ENCODE measurements at places on chromosomes 5 and 9.

DNA sequence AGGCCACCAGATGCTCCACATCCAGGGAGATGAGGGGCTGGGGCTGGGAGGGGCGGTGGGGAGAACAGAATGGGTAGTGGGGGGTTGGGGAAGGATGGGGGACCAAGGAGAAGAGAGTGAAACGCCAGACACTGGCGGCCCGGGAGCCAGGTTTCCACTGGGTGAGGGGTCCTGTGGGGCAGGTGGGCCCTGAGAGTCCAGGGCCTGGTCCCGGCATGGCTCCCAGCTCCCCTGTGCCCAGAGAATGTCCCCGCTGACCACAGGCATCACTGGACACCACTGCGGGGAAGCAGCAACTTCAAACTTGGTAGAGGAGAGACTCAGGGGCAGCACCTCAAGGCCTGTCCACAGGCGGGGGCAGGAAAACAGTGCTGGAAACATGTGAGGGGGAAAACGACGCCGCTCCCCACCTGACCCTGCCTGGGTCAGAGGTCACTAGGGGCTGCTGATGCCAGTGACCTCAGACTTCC is 13.2 kb downstream of the NINJ1 start:
- DNase-seq, result no peak

- no peak for DNase-seq
Observed at GRCh38 chr5:123000731-123001130, 35.8 kb downstream of the PPIC start.

- DNase-seq, result peak; percentile 88
Observed at GRCh38 chr9:91681461-91682305, 258.1 kb upstream of the NFIL3 start.

- no peak for DNase-seq
Observed at GRCh38 chr9:113390192-113390960, 10.7 kb downstream of the ALAD start.

GRCh38 chr5:57495285-57496086 is 12.9 kb upstream of the ACTBL2 start:
- DNase-seq, result no peak

GRCh38 chr9:126517833-126518356 is 95.8 kb upstream of the LMX1B start:
- no peak for DNase-seq

GRCh38 chr9:1383899-1384455 is 333.8 kb downstream of the DMRT2 start:
- DNase-seq, result no peak

DNA sequence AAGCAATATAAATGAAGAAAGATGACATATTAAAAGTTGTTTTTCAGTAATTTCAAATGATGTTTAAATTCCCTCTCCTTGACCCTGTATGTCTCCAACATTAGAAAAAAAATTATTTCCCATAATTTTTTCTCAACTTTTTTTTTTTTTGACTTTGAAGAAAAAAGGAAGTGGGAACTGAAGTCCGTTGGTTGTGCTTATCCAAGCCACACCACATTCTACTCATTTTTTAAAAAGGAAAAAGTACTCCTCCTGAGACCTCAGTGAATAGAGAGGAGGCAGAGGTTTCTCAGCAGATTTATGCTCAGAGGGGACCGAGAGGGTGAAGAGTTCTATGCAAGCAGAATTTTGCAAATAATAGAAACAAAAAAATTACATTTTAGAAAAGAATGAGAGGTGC is 123.3 kb downstream of the PCSK5 start:
- no peak for DNase-seq

- DNase-seq, result no peak
Observed at GRCh38 chr5:141223112-141223783, at the start of gene PCDHB14. Gene PCDHB14 (plus strand): TSS chr5:141223343. CDS start chr5:141223506, 163 bp downstream.

DNA sequence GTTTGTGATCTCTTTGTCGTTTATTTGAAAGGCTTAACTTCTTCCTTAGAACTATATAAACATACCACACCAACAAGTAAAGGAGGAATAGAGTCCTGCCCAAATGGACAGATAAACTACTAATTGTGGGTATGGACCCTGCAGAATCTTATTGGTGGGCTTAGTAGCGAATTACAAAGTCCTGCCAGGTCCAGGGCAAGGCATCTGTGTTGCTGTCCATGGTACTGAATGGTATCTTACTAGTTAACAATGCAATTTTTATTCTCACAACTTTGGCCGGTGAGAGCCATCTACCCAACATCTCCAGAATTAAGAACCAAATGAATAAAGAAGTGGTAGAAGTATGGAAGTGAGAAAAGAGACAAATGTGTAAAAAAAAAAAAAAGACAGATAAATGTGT is 1782.4 kb upstream of the WWC1 start:
- peak; percentile 13 for DNase-seq

GRCh38 chr9:128822407-128823042 is 4.2 kb downstream of the ENDOG start:
- DNase-seq, result no peak

DNA sequence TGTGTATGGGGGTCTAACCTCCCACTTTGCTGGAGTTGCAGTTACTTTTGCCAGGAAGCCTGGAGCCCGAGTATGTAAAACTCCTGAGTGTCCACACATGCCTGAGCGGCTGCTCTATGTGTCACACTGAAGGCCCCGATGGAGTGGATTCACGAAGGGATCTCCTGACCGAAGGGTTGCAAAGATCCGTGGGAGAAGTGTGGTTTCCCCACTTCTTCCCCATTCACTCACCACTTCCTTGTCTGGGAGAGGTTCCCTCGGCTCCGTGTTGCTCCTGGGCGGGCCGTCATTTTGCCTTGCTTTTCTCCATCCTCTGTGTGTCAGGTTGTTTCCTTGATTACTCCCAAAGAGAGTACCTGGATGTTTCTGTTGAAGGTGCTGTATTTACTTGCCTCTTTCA is 16.2 kb upstream of the IL3 start:
- DNase-seq, result no peak

GRCh38 chr9:82957529-82958379 is 105.2 kb downstream of the RASEF start:
- no peak for DNase-seq

DNA sequence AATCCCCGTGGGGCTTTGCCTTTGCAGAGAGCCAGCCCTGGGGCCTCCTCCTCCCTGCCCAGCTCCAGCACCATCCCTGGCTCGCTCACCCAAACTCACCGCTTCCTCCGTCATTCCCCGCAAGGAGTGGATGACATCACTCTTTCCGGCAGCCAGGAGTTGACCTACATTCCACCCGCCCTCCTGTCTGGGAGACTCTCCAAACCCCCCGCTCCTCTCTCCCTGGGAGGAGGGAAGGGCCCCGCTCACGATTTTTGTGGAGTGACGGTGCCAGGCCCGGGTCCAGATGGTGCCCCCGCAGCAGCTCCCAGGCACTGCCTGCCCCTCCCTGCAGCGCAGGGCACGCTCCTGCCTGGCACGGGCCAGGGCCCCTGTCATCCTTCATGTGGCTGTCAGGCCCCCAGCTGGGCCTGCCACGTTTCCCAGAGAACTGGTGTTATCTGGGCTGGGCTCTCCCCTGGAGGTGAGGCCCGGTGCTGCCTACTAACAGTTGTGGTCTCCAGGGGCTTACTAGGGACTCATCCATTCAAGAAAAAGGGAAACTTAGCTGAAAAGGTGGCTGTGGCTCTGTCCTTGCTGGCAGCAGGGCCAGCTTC is 52.3 kb downstream of the NTNG2 start:
- peak; percentile 64 for DNase-seq

- DNase-seq, result no peak
Observed at GRCh38 chr5:174378121-174378874, 332.8 kb downstream of the NSG2 start.

DNA sequence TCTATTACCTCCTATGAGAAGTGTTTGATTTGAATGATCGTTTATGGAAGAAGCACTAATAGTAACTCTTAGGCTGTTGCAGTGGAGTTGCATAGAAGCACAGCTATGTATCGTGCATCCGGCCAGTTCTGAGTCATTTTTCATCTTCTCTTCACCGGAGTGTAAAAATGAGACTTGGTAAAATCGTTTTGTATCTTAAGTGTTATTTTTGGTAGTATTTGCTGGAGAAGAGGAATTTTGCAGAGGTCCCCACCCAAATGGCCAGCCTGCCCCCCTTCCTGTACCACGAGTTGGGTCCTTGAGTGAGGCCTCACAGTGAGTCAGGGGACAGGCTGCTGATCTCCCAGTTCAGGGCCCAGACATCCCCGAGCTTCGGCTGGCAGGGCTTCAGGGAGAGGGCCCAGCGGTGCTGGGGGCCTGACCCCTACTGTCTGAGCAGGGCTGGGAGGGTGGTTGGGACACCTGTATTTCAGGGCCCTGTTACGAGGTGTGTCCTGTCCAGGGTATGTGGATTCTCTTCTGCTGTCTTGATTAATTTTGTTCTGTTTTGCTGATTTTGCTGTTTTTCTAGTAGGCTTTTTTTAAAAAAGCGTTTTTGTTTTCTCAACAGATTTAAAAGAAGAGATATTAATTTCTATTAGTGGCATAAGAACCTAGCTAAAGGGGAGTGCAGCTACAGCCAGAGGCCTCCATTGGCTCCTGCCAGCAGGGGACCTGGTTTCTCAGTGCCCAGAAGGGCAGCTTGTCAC is 210.8 kb downstream of the TRIO start:
- DNase-seq, result no peak

DNA sequence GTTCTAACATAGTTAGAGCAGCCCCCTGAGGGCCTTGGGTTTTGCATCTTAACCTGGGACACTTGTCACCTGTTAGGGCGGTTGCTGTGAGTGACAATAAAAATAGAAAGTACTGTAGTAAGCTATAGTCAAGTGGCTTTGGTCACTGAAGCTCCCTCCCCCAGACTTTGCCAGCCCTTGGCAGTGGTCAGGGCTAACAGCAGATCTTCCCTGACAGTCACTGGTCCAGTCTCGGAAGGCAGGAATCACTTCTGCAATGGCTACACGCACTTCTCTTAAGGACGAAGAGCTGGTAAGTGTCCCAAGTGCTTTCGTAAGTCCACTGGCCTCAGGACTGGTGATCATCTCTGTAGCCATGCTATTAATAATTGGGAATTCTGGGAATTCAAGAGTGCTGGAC is 115.0 kb upstream of the RUSC2 start:
- DNase-seq, result no peak

- peak; percentile 17 for DNase-seq
Observed at GRCh38 chr5:32583582-32584232, 1.6 kb upstream of the SUB1 start.

- DNase-seq, result no peak
Observed at GRCh38 chr9:34276772-34277171, 52.3 kb downstream of the KIF24 start.

- peak; percentile 74 for DNase-seq
Observed at GRCh38 chr9:121620777-121621449, 30.5 kb upstream of the DAB2IP start.

All from WTC11 (cell line).